Activated CD4-positive, CD25-positive, alpha-beta regulatory T cell (primary cell): ENCODE measurements at places on chromosomes 1 and 21.
A peak's percentile ranks its signal among the peaks of the same experiment; 100 is the strongest.

DNA sequence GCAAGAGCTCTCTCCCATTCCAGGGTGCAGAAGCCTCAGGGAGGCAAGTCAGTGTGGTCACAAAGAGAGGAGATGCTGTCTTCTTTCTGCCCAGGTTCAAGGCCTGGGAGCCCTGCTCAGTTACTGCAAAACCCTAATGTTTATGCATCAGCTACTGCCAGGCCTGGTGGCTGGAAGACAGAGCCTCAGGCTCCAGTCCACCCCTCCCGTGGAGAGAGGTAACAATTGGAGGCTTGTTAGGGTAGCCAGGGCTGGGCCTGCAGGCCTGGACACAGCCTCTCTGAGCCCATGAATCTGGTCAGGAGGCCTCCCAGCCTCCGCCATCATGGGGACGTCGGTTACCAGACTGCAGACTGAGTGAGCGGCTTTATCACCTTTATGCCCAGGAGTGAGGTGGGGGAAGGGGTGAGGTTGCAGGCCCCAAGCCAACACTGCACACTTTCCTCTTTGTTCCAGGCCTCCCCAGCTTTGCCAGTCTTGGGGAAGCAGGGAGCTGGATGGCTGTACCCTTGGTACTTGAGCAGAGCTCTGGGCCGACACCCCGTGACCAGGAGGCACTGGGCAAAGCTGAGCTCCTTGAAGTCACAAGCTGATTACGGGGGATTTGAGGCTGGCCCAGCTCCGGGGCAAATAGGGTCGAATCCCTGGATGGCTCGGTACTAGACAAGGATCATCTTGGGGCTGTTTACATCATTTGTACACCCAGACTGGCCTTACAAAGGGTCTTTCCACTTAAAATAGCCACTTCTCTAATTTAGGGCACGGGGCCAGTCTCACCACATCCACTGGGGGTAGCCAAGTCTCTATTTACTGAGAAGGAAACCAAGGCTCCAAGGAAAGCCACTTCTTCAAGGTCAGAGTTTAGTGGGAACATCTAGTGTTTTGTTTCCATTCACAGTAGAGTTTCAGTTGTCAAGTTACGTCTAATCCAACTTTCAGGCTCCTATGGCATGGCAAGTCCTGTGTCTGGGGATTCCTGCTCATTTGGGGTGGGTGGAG is 5.2 kb downstream of the SLC2A1 start:
- DNase-seq: no peak

DNA sequence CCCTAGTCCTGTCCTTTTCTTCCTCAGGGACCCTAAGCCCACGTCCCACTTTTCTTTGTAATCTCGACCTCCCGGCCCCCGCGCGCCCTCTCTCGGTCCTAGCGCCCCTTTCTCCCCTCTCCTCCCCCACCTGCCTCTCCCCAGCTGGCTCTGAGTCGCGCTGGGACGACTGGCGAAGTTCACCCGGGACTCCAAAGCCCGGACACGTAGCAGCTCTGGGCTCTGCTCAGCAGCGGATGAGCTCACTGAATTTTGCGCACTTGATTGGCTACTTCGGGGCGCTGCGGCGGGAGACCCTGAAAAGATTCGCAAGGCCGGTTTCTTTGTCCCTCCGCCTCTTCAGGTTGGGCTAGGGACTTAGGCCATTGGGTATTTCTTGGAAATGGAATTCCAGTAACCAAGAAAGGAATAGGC is 16.3 kb upstream of the ACKR1 start:
- DNase-seq: no peak

DNA sequence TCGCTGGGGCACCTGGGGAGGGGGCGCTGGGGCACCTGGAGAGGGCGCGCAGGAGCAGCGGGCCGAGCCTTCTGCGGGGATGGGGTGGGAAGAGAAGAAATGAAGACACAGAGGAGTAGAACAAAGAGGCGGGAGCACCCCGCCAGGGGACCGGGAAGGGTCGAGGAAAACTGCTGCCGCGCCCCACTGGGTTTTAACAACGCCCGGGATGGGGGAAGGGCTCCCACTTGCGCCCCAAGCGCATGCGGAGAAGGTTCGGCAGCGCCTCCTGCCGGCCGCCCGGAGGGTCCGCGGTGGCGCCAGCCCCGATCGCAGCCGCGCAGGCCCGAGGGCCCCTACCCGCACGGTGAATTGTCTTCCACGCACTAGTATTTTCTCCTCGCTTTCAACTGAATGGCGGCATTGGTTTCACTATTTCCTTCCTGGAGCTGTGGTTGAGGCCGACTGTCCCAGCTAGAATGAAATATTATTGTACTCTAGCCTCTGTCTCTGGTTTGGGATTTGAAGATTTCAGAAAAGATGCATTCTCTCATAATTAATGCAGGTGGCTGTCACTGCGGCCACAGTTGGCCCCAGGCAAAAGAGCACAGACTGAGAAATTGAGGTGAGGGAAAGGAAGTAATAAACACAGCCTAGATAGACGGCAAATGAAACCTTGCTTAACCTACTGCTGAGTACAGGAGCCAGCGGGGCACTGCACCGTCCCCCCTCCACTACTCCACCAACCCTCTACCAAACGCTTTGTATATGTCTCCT is 57.3 kb downstream of the MAB21L3 start:
- DNase-seq: peak; percentile 75

- no peak for DNase-seq
These were observed 55.6 kb downstream of the USP24 start for GRCh38 chr1:55159571-55159970.

GRCh38 chr21:43707462-43707861 is 11.5 kb upstream of the PDXK start:
- DNase-seq: no peak

- no peak for DNase-seq
These were observed 685.9 kb downstream of the MATN1 start for GRCh38 chr1:30037251-30038118.

- no peak for DNase-seq
These were observed 36.1 kb upstream of the PRKACB start for GRCh38 chr1:84107955-84108354.

DNA sequence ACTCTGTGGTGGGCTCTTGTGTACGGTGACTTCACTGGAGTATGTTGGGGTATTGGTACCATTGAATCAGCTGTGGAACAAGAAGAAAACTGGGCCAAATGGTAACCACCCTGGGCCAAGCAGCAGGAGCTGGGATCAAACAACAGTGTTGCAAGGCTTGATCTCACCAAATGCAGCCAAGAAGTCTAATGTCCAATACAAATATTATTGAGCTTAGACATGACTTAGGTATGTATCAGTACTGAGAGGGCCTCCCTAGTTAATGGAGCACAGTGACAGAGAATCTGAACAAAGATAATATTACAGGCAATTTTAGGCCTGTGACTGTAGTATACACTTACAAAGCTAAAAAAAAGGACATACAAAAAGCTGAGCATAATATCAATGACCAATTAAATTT is 604.8 kb downstream of the PLA2G4A start:
- no peak for DNase-seq

- no peak for DNase-seq
These were observed 467.3 kb downstream of the SETD4 start for GRCh38 chr21:35593000-35593502.

DNA sequence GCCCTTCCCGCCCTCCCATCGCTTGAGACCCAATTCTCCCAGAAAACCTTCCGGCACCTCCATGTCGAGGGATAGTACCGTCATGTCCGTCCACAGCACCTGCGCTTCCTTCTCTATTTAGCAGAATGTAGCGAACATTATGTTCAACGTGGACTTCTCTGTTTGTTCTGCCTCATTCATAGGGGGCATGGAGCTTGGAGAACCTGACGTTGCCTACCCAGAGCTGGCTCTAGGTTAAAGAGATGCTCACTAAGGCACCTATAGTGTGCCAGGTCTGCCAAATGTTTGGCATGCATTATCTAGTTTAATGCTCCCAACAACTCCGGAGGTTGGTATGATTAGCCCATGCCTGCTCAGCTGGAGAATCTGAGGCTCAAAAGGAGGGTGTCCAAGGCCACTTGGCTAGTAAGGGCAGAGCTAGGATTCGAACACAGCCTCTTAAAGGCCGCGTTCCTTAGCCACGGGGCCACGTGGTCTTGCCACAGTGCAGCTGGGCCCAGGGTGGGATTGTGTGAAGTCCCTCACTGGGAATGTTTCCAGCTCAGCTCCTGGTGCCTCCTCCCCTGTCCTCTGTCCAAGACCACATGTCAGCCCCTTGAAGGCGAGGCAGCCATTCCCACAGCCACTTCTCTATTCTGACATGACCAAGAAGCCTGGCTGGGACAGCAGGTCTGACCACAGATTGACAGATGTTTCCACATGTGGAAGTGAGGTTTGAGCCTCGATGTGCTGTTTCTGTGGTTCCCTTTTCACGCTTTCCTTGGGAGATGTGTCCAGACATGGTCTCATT is 57.8 kb downstream of the RUNX3 start:
- no peak for DNase-seq

DNA sequence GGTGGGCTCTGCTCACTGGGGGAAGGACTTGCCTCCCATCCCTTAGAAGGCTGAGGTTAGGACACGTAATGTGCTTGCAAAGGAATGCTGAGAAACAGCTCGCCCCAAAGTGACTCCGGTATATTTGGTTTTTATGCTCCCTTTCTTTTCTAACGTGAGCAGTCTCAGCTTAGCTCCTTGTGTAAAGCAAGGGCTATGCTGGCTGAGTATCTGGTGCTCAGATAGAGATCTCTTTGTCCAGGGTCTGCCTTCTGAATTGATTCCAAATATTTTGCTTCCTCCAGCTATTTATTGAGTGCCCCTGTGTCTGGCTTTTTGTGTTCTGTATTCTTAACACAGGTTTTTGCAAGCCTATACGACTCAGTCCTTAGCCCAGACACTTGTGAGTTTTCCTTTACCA is 94.5 kb upstream of the ARTN start:
- DNase-seq: no peak

DNA sequence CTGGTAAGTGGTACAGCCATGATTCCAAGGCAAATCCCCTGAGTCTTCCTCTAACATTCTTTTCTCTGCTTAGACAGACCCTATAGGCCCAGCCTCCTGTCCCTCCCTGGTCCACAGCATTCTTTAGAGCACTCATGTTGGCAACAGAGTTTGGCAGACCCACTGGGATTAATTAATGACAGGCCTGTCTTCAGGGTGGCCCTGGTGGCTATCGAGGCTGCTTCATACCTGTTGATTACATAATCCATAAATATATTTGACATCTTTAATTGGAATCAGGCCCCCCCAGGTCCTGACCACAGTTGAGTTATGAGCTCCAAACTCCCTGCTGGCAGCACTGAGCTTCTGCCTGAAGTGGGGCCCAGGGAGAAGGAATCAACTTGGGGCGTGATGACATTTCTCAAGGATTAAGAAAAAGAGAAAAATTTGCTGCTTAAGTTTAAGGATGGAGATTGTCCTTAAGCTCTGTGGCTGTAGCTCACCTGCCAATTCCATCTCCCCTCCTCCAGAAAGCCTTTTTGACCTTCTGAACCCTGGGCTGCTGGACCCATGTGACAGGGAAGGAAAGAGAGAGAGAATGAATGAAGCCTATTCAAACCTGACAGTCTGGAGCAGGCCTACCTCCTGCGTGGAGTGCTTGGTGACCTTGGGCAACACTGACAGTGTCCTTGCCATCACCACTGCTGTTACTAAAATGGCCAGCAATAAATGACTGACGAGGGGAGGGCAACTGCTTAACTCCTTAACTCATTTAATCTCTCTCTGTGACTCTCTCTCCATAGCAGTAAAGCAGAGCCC is 156.6 kb downstream of the TRABD2B start:
- DNase-seq: no peak

GRCh38 chr1:244006961-244007360 is 44.1 kb upstream of the ZBTB18 start:
- no peak for DNase-seq

- no peak for DNase-seq
These were observed 322.5 kb downstream of the SIPA1L2 start for GRCh38 chr1:232307296-232308017.

- DNase-seq: no peak
These were observed 129.6 kb upstream of the HOOK1 start for GRCh38 chr1:59685101-59685500.

DNA sequence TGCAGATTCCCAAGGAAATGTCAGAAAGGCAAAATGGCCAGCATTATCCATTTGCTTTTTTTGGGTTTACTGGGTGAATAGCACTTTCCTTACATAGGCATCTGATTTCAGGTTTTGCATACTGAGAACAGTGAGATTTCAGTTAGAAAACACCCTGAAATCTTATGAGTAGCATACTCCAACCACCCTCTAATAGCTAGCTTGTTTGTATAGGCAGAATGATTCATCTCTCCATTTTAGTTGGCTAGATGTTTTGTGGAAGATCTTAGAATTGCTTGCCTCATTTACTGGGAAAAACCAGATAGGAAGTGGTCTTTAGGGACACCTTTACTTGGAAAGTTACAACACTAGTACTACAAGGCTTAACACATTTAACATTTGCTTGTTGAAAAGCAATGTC is 10.4 kb downstream of the KYAT3 start:
- DNase-seq: no peak

- no peak for DNase-seq
These were observed 84.7 kb downstream of the LHX9 start for GRCh38 chr1:198001776-198002408.

DNA sequence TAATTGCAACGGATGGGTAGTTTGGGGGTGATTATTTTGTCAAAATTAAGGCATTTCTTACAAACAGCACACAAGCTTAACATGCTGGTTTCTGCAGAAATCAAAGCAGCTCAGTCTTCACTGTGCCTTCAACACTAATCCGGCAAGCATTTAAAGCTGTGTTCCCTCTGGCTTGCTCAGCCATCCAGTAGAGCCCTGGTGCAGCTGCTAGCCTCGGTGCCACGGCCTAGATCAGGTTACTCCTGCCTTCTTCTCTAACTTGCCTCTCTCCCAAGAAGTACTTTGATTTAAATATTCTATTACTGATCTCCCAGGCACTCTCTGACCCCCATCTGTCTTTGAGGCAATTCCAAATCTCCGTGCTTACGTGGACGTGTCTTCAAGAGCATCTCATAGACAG is 85.6 kb downstream of the GREM2 start:
- DNase-seq: no peak

- DNase-seq: no peak
These were observed 59.2 kb upstream of the KCNK2 start for GRCh38 chr1:215023155-215023832.

DNA sequence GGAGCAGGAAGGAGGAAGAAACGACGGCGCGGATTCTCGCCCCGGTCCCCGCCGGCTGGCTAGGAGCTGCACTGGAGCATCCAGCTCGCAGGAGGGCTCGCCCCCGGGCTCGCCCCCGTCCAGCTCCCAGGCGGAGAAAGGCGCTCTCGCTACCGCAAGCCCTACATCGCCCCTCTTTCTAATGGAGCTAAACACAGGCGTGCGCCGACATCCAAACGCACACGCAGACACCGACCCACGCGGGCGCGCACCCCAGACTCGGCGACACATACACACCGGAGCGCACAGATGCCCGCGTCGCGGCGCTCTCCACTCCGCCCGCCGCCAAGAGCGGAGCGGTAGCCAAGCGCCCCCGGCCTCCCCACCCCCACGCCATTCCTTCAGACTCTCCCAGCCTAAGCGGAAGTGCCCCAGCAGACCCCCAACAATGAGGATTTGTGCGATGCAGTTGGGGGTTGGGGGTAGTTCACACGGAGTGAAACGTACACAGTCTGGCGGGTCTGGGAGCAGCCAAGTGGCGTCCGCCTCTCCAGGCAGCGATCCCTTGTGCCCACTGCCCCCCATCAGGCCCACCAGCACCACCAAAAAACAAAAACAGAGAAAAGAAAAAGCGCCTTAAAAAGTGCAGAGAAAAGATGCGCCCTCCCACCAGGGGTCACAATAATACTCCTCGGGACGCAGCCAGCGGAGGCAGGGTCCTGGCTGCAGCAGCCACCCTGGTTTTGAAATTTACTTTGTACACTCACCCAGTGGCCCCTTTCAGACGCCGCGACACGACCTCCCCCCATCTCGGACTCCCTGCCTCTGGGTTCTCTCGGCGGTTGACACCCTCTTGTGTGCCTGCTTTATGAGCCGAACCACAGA is 1.4 kb downstream of the DAB1 start:
- DNase-seq: no peak
